Right forelimb (tissue), 1 donor: ENCODE measurements at places on chromosomes 3 and 15.

GRCh38 chr3:126540342-126540849, 16.4 kb downstream of the CHST13 start:
- peak; percentile 38 for DNase-seq

DNA sequence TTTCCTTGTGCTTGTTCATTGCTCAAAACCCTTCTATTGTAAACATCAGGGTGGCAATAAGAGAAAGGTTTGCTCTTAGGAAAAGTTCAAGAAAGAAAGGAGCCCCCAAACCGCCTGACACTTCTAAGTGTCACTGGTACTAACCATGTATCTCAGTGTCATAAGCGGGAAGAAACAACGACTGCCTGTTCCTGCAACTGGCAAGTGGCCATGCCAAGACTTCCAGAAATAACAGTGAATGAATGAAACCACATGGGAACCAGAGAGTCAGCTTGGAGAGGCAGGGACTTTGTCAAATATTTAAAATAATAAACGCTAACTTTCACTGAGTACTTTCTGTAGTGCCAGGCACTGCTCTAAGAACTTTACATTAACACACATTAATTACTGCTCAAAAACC, 1.1 kb downstream of the PLSCR2 start:
- DNase-seq, result no peak

DNA sequence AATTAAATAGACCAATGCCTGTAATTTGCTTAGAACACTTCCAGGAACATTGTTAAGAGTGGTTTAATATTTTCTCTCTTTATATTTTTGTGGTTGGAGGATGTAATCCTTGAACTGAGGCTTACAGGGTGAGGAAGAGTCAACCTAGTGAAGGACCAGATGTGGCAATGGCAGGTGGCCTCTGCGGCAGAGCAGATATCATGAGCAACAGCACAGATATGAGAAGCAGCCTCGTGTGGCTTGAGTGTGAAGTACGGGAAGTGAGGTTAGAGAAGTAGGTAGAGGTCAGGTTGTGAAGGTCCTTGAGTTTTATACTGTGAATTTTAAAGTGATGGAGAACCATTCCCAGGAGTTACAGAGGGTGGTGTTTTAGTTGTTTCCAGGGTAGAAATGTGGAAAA, 417.6 kb upstream of the SUCLG2 start:
- DNase-seq, result no peak

GRCh38 chr15:60679256-60679655, 200.3 kb upstream of the ICE2 start:
- no peak for DNase-seq

DNA sequence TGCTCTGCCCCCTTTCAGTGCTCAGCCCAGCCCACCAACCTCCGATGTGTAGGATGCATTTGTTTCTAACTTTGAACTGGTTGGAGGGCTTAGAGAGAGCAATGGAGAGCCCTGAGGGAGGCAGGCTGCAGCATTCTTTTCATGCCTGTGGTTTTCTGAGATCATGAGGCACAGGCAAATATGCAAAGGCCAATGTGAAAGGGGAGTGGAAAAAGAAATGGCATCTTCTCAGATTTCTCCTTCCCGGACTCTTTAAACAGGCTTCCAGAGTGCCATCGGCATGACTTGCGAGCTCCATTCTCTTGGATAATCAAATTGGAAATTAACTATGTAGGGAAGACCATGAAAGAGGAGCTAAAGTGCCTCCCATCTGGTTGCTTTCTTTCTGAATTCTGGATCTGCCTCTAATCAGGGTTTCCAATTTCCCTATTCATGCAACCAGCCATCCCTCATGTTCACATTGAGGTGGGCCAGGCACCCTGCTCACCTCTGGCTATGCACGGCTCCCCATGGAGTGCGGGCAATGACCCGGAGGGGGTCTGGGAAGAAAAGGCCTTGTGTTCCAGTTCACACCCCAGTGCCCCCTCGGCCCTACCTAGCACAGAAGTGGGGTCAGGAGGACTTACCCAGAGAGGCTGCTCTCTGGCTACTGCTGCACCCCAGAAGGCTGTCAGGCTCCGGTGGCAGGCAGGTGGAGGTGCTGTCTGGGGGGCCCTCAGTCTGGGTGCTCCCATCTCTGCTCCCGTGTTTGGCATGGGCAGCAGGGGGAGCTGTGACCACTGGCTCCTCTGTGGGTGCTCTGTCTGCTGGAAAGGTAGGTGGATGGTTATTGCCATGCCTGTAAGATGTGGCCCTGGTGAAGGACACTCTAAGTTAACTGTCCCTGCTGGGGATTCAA, 16.1 kb downstream of the AMOTL2 start:
- no peak for DNase-seq

DNA sequence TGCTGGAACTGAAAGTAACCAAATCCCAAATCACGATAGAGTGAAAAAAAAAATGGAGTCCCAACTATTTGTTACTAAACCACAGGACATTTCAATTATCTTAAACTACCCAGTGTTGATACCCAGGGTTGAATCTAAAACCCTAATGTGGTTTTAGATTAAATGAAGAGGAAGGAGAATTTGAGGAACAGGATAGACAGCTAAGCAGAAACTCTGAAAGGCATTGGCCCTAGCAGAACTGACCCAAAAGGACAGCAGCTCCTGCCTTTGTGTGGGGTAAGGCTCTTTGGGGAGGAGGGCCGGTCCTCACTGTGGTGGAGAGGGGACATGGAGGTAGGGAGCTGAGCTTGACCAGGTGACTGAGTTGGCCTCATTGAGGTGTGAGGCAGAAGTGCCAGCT, 30.7 kb upstream of the SNRK start:
- DNase-seq, result no peak

DNA sequence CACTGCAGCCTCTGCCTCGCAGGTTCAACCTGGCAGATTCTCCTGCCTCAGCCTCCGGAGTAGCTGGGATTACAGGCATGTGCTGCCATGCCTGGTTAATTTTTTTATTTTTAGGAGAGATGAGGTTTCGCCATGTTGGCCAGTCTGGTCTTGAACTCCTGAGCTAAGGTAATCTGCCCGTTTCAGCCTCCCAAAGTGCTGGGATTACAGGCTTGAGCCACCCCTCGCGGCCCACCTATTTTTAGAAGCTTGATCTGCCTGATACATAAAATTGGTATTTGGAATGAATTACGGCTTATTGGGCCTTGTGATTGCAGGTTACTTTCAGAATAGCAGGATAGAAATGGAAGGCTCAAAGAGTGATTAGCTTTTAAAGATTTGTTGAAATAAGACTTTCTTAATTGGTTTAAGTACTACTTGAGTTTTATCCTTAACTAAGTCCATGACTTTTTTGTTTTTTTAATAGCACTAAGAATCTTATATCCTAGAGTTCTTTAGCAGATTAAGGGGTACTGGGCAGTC, 25.0 kb downstream of the GMPS start:
- DNase-seq, result no peak

GRCh38 chr3:197367081-197367780, 68.8 kb upstream of the DLG1 start:
- no peak for DNase-seq

DNA sequence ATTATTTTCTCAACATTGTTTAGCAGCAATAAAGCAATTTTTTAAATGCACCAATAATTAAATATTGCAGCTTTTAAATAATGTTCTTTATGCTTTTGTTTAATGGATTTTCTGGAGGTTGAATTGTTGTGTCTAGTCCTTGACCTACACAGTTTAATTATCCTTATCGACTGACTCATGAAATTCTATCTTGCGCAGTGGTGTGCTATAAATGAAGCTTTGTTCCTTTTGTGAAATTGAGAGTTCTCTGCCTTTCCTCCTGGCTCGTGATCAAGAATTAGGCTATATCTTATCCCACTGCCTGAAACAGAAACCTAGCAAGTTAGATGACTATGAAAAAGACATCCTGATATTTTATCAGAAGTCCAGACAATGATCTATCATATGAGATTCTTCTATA, 37.0 kb upstream of the PIK3R4 start:
- no peak for DNase-seq

DNA sequence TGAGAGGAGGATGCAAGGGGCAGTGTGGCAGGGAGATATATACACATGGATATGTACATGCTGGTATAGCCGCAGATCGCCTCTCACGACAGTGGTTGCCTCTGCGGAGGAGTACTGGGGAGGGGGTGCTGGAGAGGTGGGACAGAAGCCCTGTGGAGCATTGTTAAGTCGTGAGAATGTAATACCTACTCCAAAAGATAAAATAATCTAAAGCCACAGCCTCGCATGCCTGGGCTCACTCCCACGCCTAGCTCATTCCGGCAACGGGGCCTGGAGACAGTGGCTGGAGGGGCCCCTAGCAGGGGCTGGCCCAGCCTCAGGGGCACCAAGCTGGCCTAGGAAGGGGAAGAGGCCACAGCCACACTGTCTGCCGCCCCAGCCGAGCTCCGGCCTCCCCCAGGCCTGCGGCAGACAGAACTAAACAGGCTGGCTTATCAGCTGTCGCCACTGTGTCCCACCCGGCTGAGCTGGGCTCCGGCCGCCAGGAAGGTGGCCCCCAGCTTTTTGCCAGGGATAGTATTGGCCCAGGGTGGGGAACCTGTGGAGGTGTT, 65.1 kb upstream of the LCTL start:
- no peak for DNase-seq

DNA sequence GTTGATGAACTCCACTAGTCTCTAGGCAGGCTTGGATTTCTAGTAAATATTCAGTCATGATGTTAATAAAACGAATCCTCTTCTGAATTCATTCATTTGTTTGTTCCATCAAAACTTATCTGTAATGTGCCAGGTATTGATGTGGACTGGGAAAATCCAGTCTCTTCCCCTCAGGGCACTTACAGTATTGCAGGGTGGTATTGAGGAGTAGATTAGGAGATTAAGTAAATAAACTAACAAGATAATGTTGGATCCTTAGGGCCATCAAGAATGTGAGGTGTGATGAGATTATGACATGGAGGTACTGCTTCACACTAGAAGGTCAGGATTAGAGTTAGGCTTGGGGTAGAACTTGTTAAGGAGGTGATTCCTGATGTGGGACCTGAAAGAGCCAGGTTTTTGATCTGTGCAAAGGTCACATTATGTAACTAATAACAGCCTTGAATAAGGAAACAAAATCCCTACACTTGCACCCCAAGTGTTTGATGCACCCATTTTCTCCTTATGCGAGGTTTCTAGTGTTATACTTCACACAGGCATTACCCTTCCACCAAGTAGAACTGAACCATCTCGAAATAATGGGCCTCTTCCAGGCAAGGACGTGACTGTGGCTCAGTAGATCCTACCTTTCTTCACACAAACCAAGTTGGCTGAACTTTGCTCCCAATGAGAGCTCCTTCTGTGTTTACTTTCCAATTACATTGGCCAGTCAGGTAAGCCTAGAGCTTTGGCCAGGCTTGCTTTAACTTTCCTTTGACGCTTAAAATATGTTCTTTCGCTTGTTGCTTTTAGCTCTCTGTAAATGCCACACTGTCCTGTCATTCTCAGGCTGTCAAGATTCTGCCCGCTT, 16.7 kb downstream of the MCTP2 start:
- DNase-seq, result no peak

DNA sequence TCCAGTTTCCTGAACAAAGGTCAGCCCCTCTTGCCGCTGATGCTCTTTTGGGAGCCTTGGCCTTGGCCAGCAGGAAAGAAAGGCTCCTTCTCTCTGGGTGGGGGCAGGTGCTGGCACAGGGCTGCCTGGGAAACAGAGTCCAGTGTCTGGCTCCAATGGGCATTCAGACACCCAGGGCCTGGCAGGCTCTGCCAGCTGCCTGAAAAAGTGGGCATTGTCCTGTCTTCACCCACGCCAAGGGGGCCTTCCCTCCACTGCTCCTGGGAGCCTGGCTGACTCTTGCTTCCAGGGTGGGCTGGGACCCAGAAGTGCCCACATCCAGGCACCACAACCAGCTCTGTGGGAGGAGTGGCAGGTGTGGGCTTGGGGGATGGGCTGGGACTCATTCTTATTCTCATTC, 62.7 kb downstream of the RHCG start:
- no peak for DNase-seq

GRCh38 chr15:26128611-26129140, 265.5 kb upstream of the ATP10A start:
- DNase-seq, result no peak

GRCh38 chr3:8648909-8649741, 4.5 kb upstream of the SSUH2 start:
- DNase-seq, result no peak

DNA sequence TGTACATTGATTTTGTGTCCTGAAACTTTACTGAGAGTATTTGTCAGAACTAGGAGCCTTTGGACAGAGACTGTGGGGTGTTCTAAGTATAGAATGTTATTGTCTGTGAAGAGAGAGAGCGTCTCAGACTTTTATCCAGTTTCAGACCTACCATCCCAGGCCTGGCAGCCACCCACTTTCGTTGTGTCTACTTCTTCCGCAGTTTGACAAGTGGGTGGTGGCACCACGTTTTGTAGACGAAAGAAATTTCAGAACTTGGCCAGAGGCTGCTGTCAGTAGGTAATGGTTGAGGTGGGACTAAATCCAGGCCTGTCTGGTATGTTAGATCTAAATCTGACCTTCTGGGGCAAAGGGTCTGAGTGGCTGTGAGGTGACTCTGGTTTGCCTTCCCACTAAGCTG, 13.4 kb upstream of the TRAK1 start:
- no peak for DNase-seq

DNA sequence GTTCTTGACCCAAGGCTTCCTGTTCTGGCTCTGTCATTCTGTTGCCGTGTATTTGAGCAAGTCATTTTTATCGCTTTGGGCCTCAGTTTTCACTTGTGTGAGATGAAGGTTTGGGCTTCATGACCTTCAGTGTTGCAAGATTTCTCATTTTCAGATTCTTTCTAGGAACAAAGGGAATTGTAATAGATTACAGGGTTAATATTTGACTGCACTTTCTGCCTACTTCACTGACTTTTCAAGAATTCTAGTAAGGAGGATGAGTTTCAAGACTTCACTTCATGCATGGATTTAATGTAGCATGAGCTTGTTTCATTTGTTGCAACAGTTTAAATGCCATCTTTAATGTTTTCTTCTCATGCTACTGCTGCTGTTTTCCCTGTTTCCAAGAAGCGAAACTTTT, 226.5 kb downstream of the NLGN1 start:
- no peak for DNase-seq

DNA sequence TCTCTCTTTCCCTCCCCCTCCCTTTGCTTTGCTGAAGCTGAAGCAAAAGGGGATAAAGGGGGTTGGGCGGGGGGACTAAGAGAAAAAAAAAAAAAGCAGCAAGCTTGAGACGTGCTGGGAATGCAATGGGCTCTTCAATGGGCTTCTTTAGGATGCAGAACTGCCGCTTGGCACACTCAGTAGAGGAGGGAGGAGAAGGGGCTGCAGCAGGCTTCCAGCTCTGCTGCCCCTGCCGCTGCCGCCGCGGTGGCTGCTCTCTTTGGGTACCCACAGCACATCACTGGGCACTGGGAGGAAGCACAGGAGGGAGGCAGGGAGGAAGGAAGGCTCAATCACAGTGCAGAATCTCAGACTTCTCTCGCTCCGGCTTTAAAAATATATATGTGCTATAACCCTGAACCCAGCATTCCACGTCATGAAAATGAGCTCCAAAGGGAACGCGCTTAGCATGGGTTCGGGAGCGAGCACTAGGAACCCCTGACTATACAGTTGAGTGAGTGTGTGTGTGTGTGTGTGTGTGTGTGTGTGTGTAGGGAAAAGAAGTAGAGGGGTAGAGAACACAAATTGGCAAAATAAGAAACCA, 3.5 kb downstream of the SLITRK3 start:
- no peak for DNase-seq

GRCh38 chr3:184525337-184526087, 36.1 kb upstream of the EPHB3 start:
- DNase-seq, result no peak

- DNase-seq, result no peak
Measured at GRCh38 chr15:83959477-83959876, 276.1 kb upstream of the GOLGA6L4 start.
